Esophagus squamous epithelium (tissue), 5 donors: ENCODE measurements at places on chromosomes 13 and 19.

DNA sequence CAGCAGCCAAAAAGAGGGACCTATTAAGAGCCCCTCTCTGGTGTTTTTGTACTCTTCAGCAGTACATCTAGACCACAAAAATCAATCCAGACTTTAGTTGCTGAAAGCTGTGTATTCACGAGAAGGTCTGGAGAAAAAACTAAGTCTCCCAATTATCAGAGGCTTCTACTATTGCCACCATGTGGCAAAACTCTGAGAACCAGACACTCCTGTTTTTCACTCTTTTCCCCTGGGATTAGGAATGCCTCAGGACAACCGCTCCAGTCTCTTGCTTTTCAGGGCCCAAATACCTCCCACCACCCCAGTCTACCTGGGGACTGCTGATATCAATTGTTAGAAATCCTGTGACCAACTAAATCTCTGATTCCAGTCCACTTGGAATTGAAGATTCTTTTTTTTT lies 30.1 kb upstream of the OBI1 start:
- no peak for DNase-seq
- no peaks in the 10 kb centered on the region for H3K4me1 ChIP-seq
- no peak overlapping the region for H3K27ac ChIP-seq
- no peak overlapping the region for H3K4me3 ChIP-seq
- H3K27me3 ChIP-seq: no peaks in the 10 kb centered on the region
- no peaks in the 10 kb centered on the region for H3K36me3 ChIP-seq

GRCh38 chr19:56972291-56972841 lies 131.8 kb upstream of the PEG3 start:
- no peaks in the 10 kb centered on the region for H3K36me3 ChIP-seq
- H3K27me3 ChIP-seq: no peaks in the 10 kb centered on the region
- DNase-seq: no peak
- H3K27ac ChIP-seq: no peak overlapping the region
- no peaks in the 10 kb centered on the region for H3K4me1 ChIP-seq

GRCh38 chr19:7833225-7834099 lies 3.4 kb downstream of the EVI5L start:
- no peaks in the 10 kb centered on the region for H3K36me3 ChIP-seq
- H3K4me1 ChIP-seq: peaks cover 22% of the 10 kb centered on the region
- H3K27me3 ChIP-seq: no peaks in the 10 kb centered on the region
- H3K4me3 ChIP-seq: no peak overlapping the region
- no peak for DNase-seq

- no peaks in the 10 kb centered on the region for H3K27me3 ChIP-seq
- H3K4me1 ChIP-seq: no peaks in the 10 kb centered on the region
- DNase-seq: no peak
- no peak overlapping the region for H3K4me3 ChIP-seq
- no peak overlapping the region for H3K27ac ChIP-seq
Measured at GRCh38 chr13:48709213-48709612, 55.5 kb downstream of the CYSLTR2 start.

- no peaks in the 10 kb centered on the region for H3K27me3 ChIP-seq
- H3K4me3 ChIP-seq: no peak overlapping the region
- H3K4me1 ChIP-seq: peaks cover 4% of the 10 kb centered on the region
- no peaks in the 10 kb centered on the region for H3K36me3 ChIP-seq
- no peak overlapping the region for H3K27ac ChIP-seq
Measured at GRCh38 chr13:79612604-79613003, 131.6 kb downstream of the NDFIP2 start.

DNA sequence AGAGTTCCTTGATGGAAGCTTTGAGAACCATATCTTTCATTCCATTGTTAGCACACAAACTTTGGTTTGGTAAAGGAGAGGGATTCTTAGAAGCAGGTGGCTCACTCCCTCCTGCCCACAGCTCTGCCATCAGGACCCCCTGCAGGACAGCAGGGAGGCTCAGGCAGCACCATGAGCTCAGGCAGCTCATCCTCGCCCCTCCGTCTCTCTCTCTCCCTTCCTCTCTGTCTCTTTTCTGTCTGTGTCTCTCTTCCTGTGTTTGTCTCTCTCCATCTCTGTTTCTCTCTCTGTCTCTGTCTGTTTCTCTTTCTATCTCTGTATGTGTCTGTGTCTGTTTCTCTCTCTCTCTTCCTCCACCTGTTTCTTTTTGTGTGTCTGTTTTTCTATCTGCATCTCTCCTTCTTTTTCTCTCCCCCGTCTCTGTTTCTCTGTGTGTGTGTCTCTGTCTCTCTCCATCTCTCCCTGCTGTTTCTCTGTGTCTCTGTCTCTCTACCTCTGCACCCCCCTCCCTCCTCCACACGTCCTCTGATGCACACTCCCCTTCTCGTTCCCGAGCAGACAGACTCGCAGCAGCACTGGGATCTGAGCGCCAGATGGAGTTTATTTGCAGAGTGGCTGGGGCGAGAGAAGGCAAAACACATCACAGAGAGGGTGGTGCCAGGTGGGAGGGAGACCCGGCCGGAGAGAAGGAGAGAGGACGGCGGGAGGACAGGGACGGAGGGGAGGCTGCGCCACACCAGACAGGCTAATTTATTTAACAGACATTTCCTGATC lies 8.7 kb downstream of the SBK2 start:
- H3K36me3 ChIP-seq: no peaks in the 10 kb centered on the region
- H3K27ac ChIP-seq: no peak overlapping the region
- no peak overlapping the region for H3K4me3 ChIP-seq
- H3K4me1 ChIP-seq: peaks cover 14% of the 10 kb centered on the region

- H3K4me1 ChIP-seq: no peaks in the 10 kb centered on the region
- no peaks in the 10 kb centered on the region for H3K27me3 ChIP-seq
Measured at GRCh38 chr19:52748336-52748950, 13.6 kb upstream of the ZNF611 start.

DNA sequence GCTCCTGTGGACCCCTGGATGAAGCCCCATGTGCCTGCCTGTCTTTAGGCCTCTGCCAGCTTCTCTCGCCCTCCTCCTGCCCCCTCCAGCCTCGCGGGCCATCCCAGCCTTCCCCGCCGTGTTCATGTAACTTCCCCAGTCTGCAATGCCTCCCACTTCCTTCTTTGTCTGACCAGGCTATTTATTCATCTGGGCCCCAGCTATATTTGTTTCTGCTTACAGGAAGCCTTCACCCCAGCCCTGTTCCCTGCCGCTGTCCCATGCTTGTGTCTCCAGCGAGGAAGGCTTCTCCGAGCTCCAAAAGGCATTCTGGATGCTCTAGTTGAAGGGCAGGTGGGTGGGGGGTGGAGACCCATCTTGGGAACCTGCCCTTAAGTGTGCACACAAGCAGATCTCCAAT lies 7.9 kb upstream of the C3 start:
- no peak overlapping the region for H3K27ac ChIP-seq
- no peak overlapping the region for H3K4me3 ChIP-seq
- DNase-seq: no peak

DNA sequence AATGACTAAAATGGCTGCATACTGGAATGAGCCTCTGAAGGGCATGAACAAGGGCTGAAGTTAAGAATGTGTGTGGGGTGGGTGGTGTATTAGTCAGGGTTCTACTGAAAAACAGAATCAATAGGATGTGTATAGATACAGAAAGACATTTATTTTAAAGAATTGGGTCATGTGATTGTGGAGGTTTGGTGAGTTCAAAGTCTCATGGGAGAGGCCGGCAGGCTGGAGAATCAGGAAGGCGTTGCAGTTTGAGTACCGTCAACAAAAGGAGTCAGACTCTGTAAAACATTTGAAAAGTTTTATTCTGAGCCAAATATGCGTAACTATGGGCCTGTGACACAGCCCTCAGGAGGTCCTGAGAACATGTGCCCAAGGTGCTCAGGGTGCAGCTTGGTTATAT lies 24.5 kb upstream of the CYSLTR2 start:
- no peak for DNase-seq
- H3K4me3 ChIP-seq: no peak overlapping the region
- no peak overlapping the region for H3K27ac ChIP-seq

GRCh38 chr13:81686877-81687276 lies 1346.0 kb upstream of the SPRY2 start:
- no peaks in the 10 kb centered on the region for H3K27me3 ChIP-seq
- H3K4me1 ChIP-seq: no peaks in the 10 kb centered on the region
- no peak overlapping the region for H3K27ac ChIP-seq
- no peaks in the 10 kb centered on the region for H3K36me3 ChIP-seq
- H3K4me3 ChIP-seq: no peak overlapping the region

GRCh38 chr19:38850436-38850975 lies 720 bp upstream of the HNRNPL start:
- H3K27ac ChIP-seq: peak overlapping the region; percentile 100
- H3K4me1 ChIP-seq: peaks cover 40% of the 10 kb centered on the region

DNA sequence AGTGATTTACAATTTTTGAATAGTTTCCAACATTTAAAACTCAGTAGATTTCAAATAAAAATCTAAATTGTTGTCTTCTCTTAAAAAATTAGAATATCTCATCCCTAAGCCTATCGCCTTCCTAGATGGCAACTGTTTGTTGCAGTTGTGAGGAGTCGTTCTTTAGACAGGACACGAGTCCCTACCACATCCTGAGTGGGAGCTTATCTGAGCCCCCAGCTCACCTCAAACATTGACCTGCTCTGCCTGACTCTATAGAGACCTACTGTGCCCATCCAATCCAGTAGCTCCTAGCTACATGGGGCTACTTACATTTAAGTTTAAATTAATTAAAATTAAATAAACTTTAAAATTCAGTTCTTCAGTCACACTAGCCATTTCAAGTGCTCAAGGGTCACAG lies 434.7 kb downstream of the FOXO1 start:
- H3K4me3 ChIP-seq: no peak overlapping the region
- no peaks in the 10 kb centered on the region for H3K36me3 ChIP-seq
- no peak for DNase-seq
- H3K4me1 ChIP-seq: peaks cover 33% of the 10 kb centered on the region
- peak overlapping the region; percentile 56 for H3K27ac ChIP-seq

GRCh38 chr19:12750851-12751250 lies 740 bp upstream of the BEST2 start:
- no peak overlapping the region for H3K4me3 ChIP-seq
- no peak overlapping the region for H3K27ac ChIP-seq
- peaks cover 20% of the 10 kb centered on the region for H3K4me1 ChIP-seq
- peaks cover 26% of the 10 kb centered on the region for H3K36me3 ChIP-seq
- no peak for DNase-seq
- H3K27me3 ChIP-seq: peaks cover 41% of the 10 kb centered on the region

GRCh38 chr19:1428738-1429391 lies 9.3 kb upstream of the RPS15 start:
- H3K27me3 ChIP-seq: no peaks in the 10 kb centered on the region
- no peak for DNase-seq
- peaks cover 100% of the 10 kb centered on the region for H3K36me3 ChIP-seq
- peaks cover 5% of the 10 kb centered on the region for H3K4me1 ChIP-seq
- no peak overlapping the region for H3K27ac ChIP-seq
- H3K4me3 ChIP-seq: no peak overlapping the region

- no peak for DNase-seq
- H3K4me1 ChIP-seq: no peaks in the 10 kb centered on the region
- no peaks in the 10 kb centered on the region for H3K36me3 ChIP-seq
- no peaks in the 10 kb centered on the region for H3K27me3 ChIP-seq
- no peak overlapping the region for H3K4me3 ChIP-seq
Measured at GRCh38 chr13:64347664-64348063, 2882.5 kb downstream of the PCDH9 start.

DNA sequence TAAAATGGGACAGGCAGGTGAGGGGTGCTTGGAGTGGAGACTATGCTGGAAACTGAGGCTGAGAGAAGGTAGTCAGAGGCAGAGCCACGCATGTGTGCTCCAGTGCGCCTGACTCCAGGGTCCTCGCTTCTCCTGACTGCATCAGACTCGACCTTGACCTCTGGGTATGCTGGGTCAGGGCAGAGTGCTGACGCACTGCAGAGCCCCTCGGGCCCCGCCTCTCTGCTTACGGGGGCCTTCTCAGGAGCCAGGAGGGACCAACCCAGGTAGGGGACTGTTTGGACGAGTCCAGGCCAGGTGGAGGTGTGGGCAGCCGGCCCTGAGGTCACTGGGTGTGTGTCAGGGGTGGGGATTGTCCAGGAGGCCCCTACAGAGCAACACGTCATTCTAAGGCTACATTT lies 22.9 kb upstream of the SLC7A10 start:
- H3K36me3 ChIP-seq: no peaks in the 10 kb centered on the region
- H3K4me1 ChIP-seq: no peaks in the 10 kb centered on the region
- H3K27me3 ChIP-seq: no peaks in the 10 kb centered on the region
- H3K4me3 ChIP-seq: no peak overlapping the region
- no peak overlapping the region for H3K27ac ChIP-seq

GRCh38 chr19:47507924-47508553 lies 6.8 kb downstream of the NAPA start:
- peak overlapping the region; percentile 97 for H3K27ac ChIP-seq
- H3K4me1 ChIP-seq: peaks cover 71% of the 10 kb centered on the region
- no peaks in the 10 kb centered on the region for H3K27me3 ChIP-seq
- no peak for DNase-seq
- no peak overlapping the region for H3K4me3 ChIP-seq

DNA sequence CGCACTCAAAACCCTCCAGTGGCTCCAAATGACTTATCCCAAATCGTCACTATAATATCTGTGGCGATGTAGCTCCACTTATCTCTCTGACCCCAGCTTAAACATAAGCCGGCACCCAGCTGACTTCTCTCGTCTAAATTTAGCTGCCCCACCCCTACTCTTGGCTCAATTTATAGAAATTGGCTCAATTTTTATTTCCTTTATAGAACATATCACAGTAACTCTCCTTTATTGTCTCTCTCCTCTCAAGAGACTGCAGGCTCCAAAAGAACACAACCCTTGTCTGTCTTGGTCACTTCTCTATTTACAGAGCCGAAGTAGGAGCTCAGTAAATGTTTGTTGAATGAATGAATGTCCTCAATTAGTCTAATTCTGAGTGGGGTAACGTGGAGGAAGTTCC lies 805 bp downstream of the ZNF784 start:
- H3K4me3 ChIP-seq: peak overlapping the region; percentile 84
- no peaks in the 10 kb centered on the region for H3K27me3 ChIP-seq
- H3K4me1 ChIP-seq: peaks cover 6% of the 10 kb centered on the region
- DNase-seq: no peak
- no peaks in the 10 kb centered on the region for H3K36me3 ChIP-seq

GRCh38 chr19:13951799-13952153 lies 533 bp upstream of the DCAF15 start:
- peaks cover 28% of the 10 kb centered on the region for H3K36me3 ChIP-seq
- H3K27ac ChIP-seq: peak overlapping the region; percentile 93
- H3K27me3 ChIP-seq: no peaks in the 10 kb centered on the region
- H3K4me1 ChIP-seq: peaks cover 10% of the 10 kb centered on the region
- peak overlapping the region; percentile 96 for H3K4me3 ChIP-seq

DNA sequence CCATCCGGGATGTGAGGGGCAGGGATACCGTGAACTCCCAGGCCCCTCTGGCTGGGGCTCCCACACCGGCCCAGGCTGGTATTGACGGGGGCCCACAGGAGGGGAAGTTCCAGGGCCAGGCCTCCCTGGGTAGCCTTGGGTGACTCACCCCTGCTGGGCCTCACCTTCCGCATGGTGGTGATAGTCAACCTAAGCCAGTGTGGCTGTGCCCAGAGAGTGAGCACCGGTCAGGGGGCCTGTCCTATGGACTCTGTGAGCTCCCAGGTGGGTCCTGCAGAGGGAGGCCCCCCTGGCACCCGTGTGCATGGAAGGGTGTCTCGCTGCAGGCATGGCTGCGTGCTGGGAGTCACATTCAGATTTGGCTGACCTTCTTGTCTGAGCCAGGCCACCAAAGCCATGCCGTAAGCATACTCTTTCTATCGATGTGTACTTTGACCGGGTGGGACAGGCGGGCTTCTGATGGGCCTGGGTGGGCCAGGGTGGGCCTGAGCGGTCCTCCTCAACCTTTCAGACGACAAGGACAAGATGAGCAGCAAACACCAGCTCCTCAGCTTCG lies 27.6 kb downstream of the DHX34 start:
- no peak for DNase-seq
- no peak overlapping the region for H3K27ac ChIP-seq
- no peak overlapping the region for H3K4me3 ChIP-seq
- no peaks in the 10 kb centered on the region for H3K27me3 ChIP-seq
